ENCODE measurements at places on chromosomes 7 and 10. TPM values are rescaled to one million over a fixed set of nuclear protein-coding genes. Genes with fewer than 3 reads are reported as not detected.
A peak's percentile ranks its signal among the peaks of the same experiment; 100 is the strongest.

DNA sequence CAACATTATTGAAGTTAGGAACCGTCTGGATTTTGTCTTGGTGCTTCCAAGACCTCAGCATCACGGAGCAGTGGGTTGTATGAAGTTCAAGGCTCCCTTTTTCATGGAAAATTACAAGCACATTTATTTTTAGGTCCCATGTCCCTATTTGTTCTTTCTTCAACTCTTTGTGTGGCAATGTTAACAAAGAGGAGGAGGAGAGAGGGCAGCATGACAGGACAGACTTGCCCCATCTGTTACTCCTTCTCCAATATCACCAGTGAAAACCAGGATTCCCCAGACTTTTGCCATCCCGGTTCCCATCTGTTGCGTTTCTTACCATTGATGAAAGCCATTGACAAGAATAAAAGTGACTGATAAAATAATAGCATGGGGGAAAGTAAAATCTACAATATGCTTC is 28.6 kb downstream of the EEPD1 start:
- no peak overlapping the region for H3K27ac ChIP-seq
- no peaks in the 10 kb centered on the region for H3K27me3 ChIP-seq
- no peak for DNase-seq
- H3K36me3 ChIP-seq: no peaks in the 10 kb centered on the region

GRCh38 chr7:130473289-130473688 is 18.6 kb upstream of the MEST start:
- no peaks in the 10 kb centered on the region for H3K27me3 ChIP-seq
- H3K27ac ChIP-seq: no peak overlapping the region
- no peaks in the 10 kb centered on the region for H3K36me3 ChIP-seq
- H3K4me3 ChIP-seq: no peak overlapping the region
- no peaks in the 10 kb centered on the region for H3K4me1 ChIP-seq
- no peak for DNase-seq

DNA sequence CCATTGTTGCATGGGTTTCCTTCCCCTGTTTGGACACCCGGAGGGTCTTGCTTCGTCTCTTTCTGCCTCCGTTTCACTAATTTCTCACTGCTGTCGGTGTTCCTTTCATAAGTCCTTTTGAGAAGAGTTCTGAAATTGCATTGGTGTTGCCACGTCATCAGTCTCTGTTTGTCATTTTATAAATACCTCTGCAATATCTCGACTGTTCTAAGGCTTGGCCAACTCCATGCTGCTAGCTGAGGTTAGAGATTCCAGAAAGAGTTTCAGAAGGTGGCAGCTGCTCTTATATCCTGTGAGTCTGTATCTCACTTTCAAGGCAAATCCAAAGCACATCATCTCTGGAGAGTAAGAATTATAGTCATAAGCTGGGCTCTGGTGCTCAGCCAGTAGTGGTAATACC is 148.0 kb upstream of the INSYN2A start:
- no peak overlapping the region for H3K4me3 ChIP-seq
- peaks cover 10% of the 10 kb centered on the region for H3K4me1 ChIP-seq
- H3K36me3 ChIP-seq: peaks cover 12% of the 10 kb centered on the region
- no peaks in the 10 kb centered on the region for H3K27me3 ChIP-seq

DNA sequence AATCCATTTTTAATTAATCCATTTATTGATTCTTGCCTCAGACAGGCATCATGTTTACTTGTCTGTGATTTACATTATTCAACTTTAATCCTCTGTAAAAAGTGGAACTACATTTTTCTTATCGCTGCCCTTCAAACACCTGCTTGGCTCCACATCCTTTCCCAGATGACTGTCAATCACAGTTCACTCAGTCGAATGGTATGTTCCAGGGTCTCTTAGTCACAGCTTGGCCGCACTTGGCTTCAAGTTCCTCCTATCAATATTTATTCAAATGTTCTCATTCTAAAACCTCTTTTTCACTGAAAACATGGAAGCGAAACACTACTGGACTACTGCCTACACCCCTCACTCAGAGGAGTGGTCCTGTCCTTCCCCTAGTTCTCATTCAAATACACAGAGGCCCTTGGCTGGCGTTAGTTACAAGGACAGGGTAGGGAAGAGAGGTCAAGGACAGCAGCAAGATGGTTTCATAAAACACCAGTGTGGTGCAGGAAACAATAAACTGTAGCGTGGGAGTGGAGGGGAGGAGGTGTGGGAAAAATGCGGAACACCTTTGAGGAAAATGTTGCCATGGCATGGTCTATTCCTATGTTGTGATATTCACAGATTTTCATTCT is 143.2 kb downstream of the USP6NL start:
- DNase-seq: no peak
- H3K27ac ChIP-seq: peak overlapping the region; percentile 72
- no peak overlapping the region for H3K4me3 ChIP-seq
- H3K36me3 ChIP-seq: peaks cover 4% of the 10 kb centered on the region

DNA sequence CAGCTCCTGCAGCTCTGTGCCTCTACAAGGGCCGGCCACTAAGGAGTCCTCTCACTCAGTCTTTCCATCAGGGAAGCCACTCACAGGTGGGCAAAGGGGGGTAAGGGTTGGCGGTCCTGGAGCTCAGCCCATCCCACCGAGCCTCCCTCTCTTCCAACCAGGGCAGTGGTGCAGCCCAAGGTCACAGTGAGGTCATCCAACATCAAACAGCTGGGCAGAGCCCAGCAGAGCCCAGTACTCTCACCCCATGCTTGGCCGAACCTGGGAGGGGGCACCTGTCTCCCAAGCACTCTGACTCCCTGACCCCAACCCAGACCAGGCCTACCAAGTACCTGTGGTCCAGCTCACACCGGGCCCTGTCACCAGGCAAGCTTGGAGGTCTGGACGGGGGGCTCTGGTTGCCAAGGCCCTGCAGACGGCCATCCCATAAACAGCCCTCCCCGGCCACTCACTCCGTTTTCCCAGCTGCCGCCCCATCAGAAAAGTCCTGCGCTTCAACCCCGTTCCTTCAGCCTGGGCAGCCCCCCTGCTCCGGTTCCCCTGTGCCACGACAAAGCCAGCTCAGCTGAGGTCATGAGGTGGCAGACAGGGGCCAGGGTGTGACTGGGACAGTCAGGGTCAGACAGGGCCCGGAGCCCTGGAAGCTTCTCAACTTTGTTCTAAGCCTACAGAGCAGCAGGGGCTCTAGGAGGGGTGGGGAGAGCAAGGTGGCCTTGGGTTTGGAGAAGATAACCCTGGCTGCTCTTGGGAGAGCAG is 27.5 kb downstream of the PDGFA start:
- H3K36me3 ChIP-seq: peaks cover 6% of the 10 kb centered on the region
- no peaks in the 10 kb centered on the region for H3K27me3 ChIP-seq
- no peak overlapping the region for H3K4me3 ChIP-seq
- peak; percentile 74 for DNase-seq
- no peak overlapping the region for H3K27ac ChIP-seq
- H3K4me1 ChIP-seq: peaks cover 24% of the 10 kb centered on the region

DNA sequence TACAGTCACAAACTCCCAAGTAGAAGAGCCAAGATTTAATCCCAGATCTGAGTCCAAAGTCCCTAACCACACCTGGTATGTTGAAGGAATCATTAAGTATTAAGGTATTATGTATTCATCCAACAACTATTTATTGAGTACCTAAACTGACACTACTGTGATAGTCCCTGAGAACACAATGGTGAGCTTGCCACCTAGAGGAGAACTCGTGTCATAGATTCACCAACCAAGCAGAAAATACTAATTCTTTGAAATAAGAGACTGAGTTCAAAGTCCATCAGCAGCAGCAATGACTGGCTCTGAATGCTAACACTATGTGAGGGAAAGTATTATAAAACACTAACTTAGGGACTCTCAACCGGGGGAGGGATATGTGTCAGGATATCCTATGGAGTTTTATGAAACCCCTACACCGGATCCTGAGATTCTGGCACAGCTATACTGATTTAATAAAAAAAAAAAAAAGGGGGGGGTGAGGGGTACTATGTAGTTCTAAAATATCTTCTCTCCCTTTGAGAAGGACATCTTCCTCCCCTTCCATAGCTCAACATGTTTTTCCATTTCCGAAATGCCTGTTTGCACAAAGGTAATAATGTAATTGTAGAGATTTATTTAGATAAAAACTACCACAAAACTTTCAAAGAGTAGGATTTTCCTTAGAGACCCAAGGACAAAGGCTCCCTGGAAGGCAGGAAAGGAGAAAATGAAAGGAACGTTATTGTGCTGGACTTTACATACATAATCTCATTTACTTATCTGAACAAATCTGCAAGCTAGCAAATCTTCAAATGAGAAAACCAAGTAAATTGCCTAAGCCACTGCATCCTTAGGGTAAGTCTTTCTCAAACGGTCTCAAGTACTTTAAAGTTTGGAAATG is 1.6 kb downstream of the NCOA4 start:
- H3K4me1 ChIP-seq: peaks cover 63% of the 10 kb centered on the region
- no peaks in the 10 kb centered on the region for H3K27me3 ChIP-seq
- peak overlapping the region; percentile 97 for H3K27ac ChIP-seq
- peak overlapping the region; percentile 90 for H3K4me3 ChIP-seq

Gene SSBP1
- total RNA-seq: 102 TPM

Gene C10orf105
- total RNA-seq: not detected

All from chondrocyte (in vitro differentiated cells).